HCT116 (cell line): ENCODE measurements at places on chromosomes 11 and 22.

DNA sequence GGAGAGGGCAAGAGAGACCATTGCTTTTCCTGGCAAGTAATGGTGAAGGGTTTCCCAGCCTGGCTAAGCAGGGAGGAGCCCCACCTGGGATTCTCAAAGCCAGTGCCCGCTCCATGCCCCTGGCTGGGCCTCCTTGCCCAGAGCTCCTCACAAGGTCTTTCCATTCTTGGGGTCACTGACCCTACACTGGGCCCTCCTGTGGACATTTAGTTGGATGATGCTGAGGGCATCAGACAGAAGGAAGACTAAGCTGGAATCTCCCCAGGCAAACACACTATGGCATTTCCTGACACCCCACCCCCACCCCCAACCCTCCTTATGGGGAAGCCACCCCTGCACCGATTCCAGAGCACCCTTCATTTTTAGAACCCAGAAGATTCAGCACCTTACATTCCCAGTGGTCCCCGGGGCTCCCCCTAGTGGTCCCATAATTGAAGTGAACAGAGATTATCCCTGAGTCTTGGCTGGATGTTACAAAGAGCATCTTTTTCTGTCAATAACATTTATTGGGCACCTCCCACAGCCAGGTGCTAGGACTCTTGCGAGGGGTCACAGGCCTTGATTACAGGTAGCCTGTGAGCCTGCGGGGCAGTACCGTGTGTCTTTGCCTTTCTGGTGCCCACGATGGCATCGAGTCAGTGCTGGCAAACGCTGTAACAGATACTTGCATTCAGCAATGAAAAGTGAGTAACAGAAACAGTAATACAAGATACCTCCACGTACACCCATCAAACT lies 548.5 kb downstream of the BUD13 start:
- no peaks in the 10 kb centered on the region for H3K36me3 ChIP-seq
- DNase-seq = peak; percentile 6
- no peak overlapping the region for H3K4me3 ChIP-seq
- H3K27me3 ChIP-seq = peaks cover 15% of the 10 kb centered on the region
- no peak overlapping the region for H3K27ac ChIP-seq

- H3K4me3 ChIP-seq = no peak overlapping the region
- no peak overlapping the region for H3K27ac ChIP-seq
- H3K27me3 ChIP-seq = peaks cover 31% of the 10 kb centered on the region; the same call in 1 of the 2 replicates
- no peaks in the 10 kb centered on the region for H3K4me1 ChIP-seq
These were observed 67.2 kb upstream of the SC5D start for GRCh38 chr11:121225382-121225781.

DNA sequence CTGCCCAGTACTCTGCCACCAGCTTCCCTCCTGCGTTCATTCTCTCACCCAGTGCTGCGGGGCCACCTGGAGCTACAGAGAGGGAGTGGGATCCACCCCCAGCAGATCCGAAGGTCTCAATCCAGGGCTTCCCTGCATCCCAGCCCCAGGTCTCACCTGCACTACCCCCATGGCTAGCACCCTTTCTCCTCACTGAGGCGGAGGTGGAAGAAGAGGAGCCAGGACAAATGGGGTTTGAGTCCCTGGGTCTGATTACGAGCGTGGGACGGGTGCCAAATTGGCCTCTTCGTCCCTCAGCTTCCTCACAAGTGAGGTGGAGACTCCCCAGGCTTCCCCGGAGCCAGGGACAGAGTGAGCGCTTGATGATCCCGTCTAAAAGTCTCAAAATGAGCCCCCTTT lies 64.2 kb downstream of the NFAM1 start:
- no peaks in the 10 kb centered on the region for H3K36me3 ChIP-seq
- no peak overlapping the region; the same call in 1 of the 2 replicates for H3K27ac ChIP-seq
- no peak for DNase-seq

GRCh38 chr11:2366276-2366675 lies 10.8 kb upstream of the CD81 start:
- no peaks in the 10 kb centered on the region for H3K36me3 ChIP-seq
- no peak for DNase-seq
- no peak overlapping the region for H3K27ac ChIP-seq
- no peaks in the 10 kb centered on the region for H3K4me1 ChIP-seq
- H3K27me3 ChIP-seq = 0 out of 2 replicates have a peak, but pooled peaks cover 5% of the 10 kb centered on the region

GRCh38 chr22:43440556-43440955 lies 28.7 kb downstream of the MPPED1 start:
- no peaks in the 10 kb centered on the region for H3K4me1 ChIP-seq
- peaks cover 15% of the 10 kb centered on the region; the same call in 1 of the 2 replicates for H3K27me3 ChIP-seq
- no peak for DNase-seq
- H3K4me3 ChIP-seq = no peak overlapping the region

DNA sequence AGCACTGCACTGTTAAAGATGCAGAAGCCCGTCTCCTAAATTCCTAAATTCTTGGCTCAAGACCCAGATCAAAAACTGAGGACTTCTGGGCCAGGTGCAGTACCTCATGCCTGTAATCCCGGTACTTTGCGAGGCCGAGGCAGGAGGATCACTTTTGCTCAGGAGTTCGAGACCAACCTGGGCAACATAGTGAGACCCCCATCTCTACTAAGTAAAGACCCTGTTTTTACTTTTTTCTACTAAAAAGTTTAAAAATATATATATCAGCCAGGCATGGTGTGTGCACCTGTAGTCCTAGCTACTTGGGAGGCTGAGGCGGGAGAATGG lies 29.7 kb downstream of the PDGFB start:
- DNase-seq = no peak
- H3K27me3 ChIP-seq = no peaks in the 10 kb centered on the region
- H3K36me3 ChIP-seq = no peaks in the 10 kb centered on the region

GRCh38 chr11:11512090-11512489 lies 109.7 kb downstream of the GALNT18 start:
- H3K4me3 ChIP-seq = no peak overlapping the region
- H3K36me3 ChIP-seq = no peaks in the 10 kb centered on the region
- no peaks in the 10 kb centered on the region for H3K4me1 ChIP-seq
- DNase-seq = no peak
- H3K27me3 ChIP-seq = no peaks in the 10 kb centered on the region

- no peak for DNase-seq
- H3K4me3 ChIP-seq = no peak overlapping the region
- H3K36me3 ChIP-seq = no peaks in the 10 kb centered on the region
- H3K4me1 ChIP-seq = no peaks in the 10 kb centered on the region
These were observed 957.2 kb downstream of the BRD1 start for GRCh38 chr22:48870436-48870835.
